ENCODE measurements at places on chromosomes 3 and 15. TPM values are rescaled to one million over a fixed set of nuclear protein-coding genes. Genes with fewer than 3 reads are reported as not detected.

RAB6B gene
- total RNA-seq, result 0.45 TPM

LRRC31 gene
- total RNA-seq, result not detected

GUCA1C gene
- not detected for total RNA-seq

SERPINI2 gene
- not detected for total RNA-seq

FMN1 gene
- 0.56 TPM for total RNA-seq

ANKUB1 gene
- not detected for total RNA-seq

KAT2B gene
- 6.1 TPM for total RNA-seq

PLD1 gene
- total RNA-seq, result 42.9 TPM

VILL gene
- 6.7 TPM for total RNA-seq

ELP6 gene
- total RNA-seq, result 39.3 TPM

SENP8 gene
- 1.1 TPM for total RNA-seq

MELTF gene
- total RNA-seq, result 14.2 TPM

SNX22 gene
- 0.28 TPM for total RNA-seq

MST1 gene
- total RNA-seq, result 1.7 TPM

CNTN4 gene
- total RNA-seq, result under 0.01 TPM

ITIH1 gene
- total RNA-seq, result not detected

CCR2 gene
- total RNA-seq, result not detected

MYO5A gene
- 66.7 TPM for total RNA-seq

NIT2 gene
- total RNA-seq, result 8.7 TPM

ANKRD34C gene
- not detected for total RNA-seq

OIP5 gene
- 8.3 TPM for total RNA-seq

PPP1R14D gene
- not detected for total RNA-seq

DUOXA2 gene
- total RNA-seq, result not detected

OR5K1 gene
- not detected for total RNA-seq

MAP1A gene
- total RNA-seq, result 0.63 TPM

FEZF2 gene
- not detected for total RNA-seq

FGF7 gene
- 0.18 TPM for total RNA-seq

IQCH gene
- 1.2 TPM for total RNA-seq

FRMD5 gene
- 11.7 TPM for total RNA-seq

CCR8 gene
- total RNA-seq, result not detected

CORO2B gene
- total RNA-seq, result 2.7 TPM

SPINK8 gene
- total RNA-seq, result not detected
